Gastroesophageal sphincter (tissue), 4 donors: ENCODE measurements at places on chromosomes 3 and 15.
A peak's percentile ranks its signal among the peaks of the same experiment; 100 is the strongest.

DNA sequence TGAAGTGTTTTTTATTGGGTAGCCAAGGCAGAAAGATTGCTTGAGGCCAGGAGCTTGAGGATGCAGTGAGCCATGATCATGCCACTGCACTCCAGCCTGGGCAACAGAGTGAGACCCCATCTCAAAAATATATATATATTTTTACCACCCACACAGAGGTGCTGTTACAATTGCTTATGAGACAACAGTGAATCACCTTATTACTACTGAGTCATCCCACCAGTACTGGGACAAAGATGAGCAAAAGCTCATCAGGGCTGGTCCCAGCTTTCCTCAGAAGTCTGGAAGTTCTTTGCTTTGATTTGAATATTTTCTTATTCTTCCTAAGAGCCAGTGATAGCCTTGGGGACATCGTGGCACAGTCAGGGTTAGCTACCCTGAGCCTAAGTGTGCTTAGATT is 207.7 kb downstream of the SOX2 start:
- no peaks in the 10 kb centered on the region for H3K4me1 ChIP-seq
- H3K4me3 ChIP-seq: no peak overlapping the region
- H3K27me3 ChIP-seq: no peaks in the 10 kb centered on the region

- peak overlapping the region; percentile 75 for H3K27ac ChIP-seq
- H3K4me3 ChIP-seq: no peak overlapping the region
- ATAC-seq: peak; percentile 75
- H3K4me1 ChIP-seq: peaks cover 8% of the 10 kb centered on the region
Measured at GRCh38 chr15:90367576-90367975, 15.5 kb downstream of the ZNF774 start.

DNA sequence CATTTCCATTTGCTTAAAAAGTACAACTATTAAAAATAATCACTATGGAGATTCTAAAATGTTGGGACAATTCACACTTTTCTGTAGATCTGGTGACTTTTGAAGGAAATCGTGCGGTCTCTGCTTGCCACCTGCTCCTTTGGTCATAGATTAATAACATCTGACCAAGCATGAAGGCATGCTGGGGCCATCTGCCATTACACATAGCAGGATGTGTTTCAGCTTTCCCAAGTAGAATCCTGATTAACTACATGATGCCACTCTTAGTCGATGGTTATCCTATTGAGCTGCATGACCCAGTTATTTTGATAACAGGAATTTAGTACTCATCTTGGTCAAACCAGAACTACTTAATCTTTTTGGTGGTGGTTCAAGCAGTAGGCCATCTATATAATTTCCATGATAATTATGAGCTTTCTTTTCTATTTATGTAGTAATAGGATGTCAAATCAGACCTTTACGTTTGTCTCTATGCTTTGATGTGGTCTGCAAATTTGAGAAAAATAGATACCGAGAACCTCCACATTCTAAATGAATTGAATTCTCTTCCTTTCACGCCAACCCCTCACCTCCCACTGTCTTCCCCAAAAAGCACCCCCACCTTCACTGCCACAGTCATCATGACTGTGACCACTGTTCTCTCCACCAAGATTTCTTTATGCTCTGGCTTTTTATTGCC is 158.1 kb downstream of the DIPK2A start:
- no peaks in the 10 kb centered on the region for H3K4me1 ChIP-seq
- no peak for ATAC-seq
- H3K36me3 ChIP-seq: no peaks in the 10 kb centered on the region
- no peaks in the 10 kb centered on the region for H3K27me3 ChIP-seq
- H3K4me3 ChIP-seq: no peak overlapping the region
- no peak overlapping the region for H3K27ac ChIP-seq

- H3K36me3 ChIP-seq: no peaks in the 10 kb centered on the region
- no peak for ATAC-seq
- no peaks in the 10 kb centered on the region for H3K4me1 ChIP-seq
- no peaks in the 10 kb centered on the region for H3K27me3 ChIP-seq
- no peak overlapping the region for H3K27ac ChIP-seq
- H3K4me3 ChIP-seq: no peak overlapping the region
Measured at GRCh38 chr3:40576396-40576795, 51.6 kb downstream of the ZNF621 start.

DNA sequence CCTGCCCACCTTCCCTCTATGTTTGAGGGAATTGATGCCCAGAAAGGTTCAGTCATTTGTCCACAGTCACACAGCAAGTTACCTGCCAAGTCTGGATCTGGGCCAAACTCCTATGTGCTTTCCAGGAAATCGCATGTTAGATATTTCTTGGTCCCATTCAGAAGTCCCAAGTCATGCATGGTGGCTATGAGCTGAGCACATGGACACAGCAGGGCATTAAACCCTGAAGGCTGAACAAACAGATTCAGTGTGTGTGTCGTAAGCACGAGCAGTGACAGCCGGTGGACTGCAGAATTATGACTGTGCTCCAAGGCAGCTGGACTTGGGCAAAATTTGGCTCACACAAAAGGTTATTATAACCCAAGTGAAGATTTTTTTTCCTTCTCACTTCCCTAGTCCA is 11.4 kb upstream of the SLC6A6 start:
- H3K27me3 ChIP-seq: no peaks in the 10 kb centered on the region
- no peaks in the 10 kb centered on the region for H3K36me3 ChIP-seq
- peaks cover 8% of the 10 kb centered on the region for H3K4me1 ChIP-seq
- no peak overlapping the region for H3K4me3 ChIP-seq
- ATAC-seq: peak; percentile 81
- H3K27ac ChIP-seq: peak overlapping the region; percentile 62

DNA sequence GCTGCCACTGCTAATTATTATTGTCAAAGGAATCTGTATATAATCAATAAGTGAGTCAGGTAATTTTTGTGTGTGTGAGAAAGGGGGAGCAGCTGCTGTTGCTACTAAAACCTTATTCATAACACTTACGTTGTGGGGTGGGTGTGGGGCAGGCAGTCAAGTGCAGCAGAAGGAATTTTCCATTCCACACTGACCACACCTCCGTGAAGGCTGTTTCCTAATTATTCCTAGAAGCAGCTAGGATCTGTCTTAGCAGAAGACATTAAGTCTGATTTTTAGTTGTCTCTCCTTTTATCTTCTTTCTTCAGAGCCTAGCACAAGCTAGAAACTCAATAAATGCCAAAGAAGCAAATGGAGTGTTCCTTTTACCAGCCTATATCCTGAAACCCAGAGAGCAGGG is 4.0 kb upstream of the U2SURP start:
- peak overlapping the region; percentile 19 for H3K27ac ChIP-seq
- H3K27me3 ChIP-seq: no peaks in the 10 kb centered on the region
- ATAC-seq: no peak
- peaks cover 33% of the 10 kb centered on the region for H3K4me1 ChIP-seq

DNA sequence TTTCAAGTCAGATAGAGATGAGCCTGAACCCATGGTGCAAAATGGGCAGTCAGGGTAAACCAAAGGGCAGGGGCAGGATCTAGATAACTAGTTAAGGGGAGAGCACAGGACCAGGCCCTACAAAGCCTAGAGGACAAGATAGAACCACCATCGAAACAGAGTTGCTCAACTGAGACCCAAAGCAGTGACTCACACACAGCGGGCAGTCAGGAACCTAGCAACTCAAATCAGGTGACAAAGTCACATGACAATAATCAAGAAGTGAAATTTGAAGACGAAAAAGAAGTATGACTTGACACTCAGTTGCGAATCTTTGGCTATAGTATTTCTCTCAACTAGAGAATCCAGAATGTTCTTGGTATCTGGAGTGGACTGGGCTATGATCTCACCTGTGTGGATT is 136.0 kb upstream of the PTPRG start:
- no peaks in the 10 kb centered on the region for H3K4me1 ChIP-seq
- H3K36me3 ChIP-seq: no peaks in the 10 kb centered on the region
- H3K27me3 ChIP-seq: no peaks in the 10 kb centered on the region
- ATAC-seq: no peak
- no peak overlapping the region for H3K4me3 ChIP-seq
- no peak overlapping the region for H3K27ac ChIP-seq

GRCh38 chr3:73508330-73508954 is 116.3 kb downstream of the PDZRN3 start:
- H3K36me3 ChIP-seq: no peaks in the 10 kb centered on the region
- peak; percentile 62 for ATAC-seq
- peaks cover 98% of the 10 kb centered on the region for H3K4me1 ChIP-seq
- peak overlapping the region; percentile 83 for H3K27ac ChIP-seq
- H3K4me3 ChIP-seq: no peak overlapping the region
- H3K27me3 ChIP-seq: no peaks in the 10 kb centered on the region

- no peak for ATAC-seq
- H3K4me1 ChIP-seq: peaks cover 4% of the 10 kb centered on the region
- no peaks in the 10 kb centered on the region for H3K27me3 ChIP-seq
- H3K36me3 ChIP-seq: no peaks in the 10 kb centered on the region
- no peak overlapping the region for H3K4me3 ChIP-seq
Measured at GRCh38 chr15:94077938-94078337, 153.4 kb upstream of the MCTP2 start.

DNA sequence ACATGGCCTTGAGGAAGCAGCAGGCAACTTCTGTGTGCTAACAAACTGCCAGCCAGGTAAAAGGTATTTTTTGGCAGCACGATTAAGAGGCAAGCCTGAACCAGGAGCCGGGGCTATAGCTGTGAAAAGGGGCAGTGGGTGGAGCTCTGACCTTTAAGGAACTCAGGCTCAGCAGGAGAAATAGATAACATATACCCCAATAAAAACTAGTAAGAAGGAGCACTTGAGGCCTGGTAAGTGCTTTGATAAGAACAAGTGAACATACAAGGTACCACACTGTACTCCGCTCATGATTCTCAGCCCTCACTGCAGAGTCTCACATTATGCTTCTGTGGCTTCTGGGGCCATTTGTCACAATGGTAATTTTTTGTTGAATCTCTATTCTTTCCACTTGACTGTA is 5.4 kb downstream of the FYCO1 start:
- H3K4me3 ChIP-seq: no peak overlapping the region
- H3K27ac ChIP-seq: no peak overlapping the region
- no peaks in the 10 kb centered on the region for H3K36me3 ChIP-seq

GRCh38 chr3:140303875-140304274 is 368.9 kb downstream of the CLSTN2 start:
- H3K4me1 ChIP-seq: no peaks in the 10 kb centered on the region
- no peaks in the 10 kb centered on the region for H3K27me3 ChIP-seq
- no peaks in the 10 kb centered on the region for H3K36me3 ChIP-seq

DNA sequence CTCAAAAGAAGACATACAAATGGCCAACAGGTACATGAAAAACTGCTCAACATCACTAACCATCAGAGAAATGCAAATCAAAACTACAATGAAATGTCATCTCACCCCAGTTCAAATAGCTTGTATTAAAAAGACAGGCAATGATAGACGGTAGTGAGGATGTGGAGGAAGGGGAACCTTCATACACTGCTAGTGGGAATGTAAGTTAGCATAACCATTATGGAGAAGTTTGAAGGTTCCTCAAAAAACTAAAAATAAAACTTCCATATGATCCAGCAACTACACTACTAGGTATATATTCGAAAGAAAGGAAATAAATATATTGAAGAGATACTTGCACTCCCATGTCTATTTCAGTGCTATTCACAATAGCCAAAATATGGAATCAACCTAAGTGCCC is 62.8 kb upstream of the PPARG start:
- no peak overlapping the region for H3K27ac ChIP-seq
- H3K4me3 ChIP-seq: no peak overlapping the region
- H3K4me1 ChIP-seq: no peaks in the 10 kb centered on the region
- H3K27me3 ChIP-seq: peaks cover 9% of the 10 kb centered on the region
- ATAC-seq: no peak

GRCh38 chr3:10426346-10427220 is 78.8 kb downstream of the ATP2B2 start:
- ATAC-seq: no peak
- peaks cover 30% of the 10 kb centered on the region for H3K27me3 ChIP-seq
- no peak overlapping the region for H3K27ac ChIP-seq
